ENCODE measurements at places on chromosomes 1 and 21. TPM values are rescaled to one million over a fixed set of nuclear protein-coding genes. Genes with fewer than 3 reads are reported as not detected.
A peak's percentile ranks its signal among the peaks of the same experiment; 100 is the strongest.

GUCA2B gene
- total RNA-seq = not detected

SEC22B gene
- 18.9 TPM for total RNA-seq

BLACAT1 gene
- 3.8 TPM for total RNA-seq

TAS1R3 gene
- 0.64 TPM for total RNA-seq

SERINC2 gene
- 20.4 TPM for total RNA-seq

RNASEL gene
- 3.4 TPM for total RNA-seq

- no peak for DNase-seq
Measured at GRCh38 chr21:26490771-26491170, 82.3 kb downstream of the CYYR1 start.

- peak; percentile 50 for DNase-seq
Measured at GRCh38 chr1:9129266-9130041, 552 bp upstream of the GPR157 start.

GBP1 gene
- total RNA-seq = not detected

DNA sequence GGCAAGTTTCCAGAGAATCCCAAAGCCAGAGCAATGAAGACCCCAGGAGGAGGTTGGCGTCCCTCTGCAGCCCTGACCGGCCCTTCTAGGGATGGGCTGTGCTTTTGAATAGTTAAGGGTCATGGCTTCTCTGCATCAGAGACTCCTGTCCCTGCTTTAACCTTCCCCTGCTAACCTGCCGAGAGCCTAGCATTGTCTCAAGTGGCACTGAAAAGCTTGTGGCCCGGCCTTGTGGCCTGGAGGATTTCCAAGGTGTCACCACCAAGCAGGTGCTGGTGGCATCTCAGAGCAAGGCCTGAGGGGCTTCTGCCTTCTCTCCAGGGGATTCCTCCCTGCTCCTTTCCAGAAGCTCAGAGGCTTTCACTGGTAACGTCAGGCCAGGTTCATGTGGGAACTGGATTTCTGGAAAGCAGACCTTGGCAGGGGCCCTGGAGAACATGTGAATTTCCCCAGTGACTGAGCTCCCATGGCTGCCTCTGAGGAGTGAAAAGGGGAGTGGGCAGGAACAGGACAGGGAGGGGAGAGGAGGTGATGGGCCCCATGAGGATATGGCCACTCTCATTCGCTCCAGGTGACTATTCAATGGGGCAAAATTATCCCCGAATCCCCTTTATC is 409.9 kb downstream of the PTPRU start:
- DNase-seq = no peak

- no peak for DNase-seq
Measured at GRCh38 chr1:26961826-26962225, 1.6 kb upstream of the KDF1 start.

ASPM gene
- total RNA-seq = 57.6 TPM

DNA sequence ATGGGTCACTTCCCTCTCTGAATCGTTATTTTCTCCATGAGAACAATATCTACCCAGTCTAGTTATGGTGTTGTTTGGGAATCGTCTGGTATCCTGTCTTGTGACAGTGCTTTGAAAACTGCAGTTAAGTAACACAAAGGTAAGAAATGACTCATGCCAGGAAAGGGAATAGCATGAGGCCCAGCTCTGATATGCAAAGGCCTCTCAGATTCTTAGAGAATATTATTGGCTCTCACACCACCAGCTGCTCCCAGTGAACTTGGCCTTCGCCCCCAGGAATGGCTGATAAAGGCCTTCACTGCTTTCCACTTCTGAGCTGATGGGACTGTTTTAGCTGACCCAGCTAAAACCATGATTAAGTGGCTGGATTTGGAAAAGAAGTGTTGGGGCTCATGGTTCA is 27.1 kb downstream of the NEK2 start:
- no peak for DNase-seq

CD84 gene
- total RNA-seq = not detected

GRCh38 chr1:230502306-230502705 is 76.2 kb upstream of the PGBD5 start:
- no peak for DNase-seq

Data from neural crest cell (in vitro differentiated cells).